ENCODE measurements at places on chromosomes 1 and 21. TPM values are rescaled to one million over a fixed set of nuclear protein-coding genes. Genes with fewer than 3 reads are reported as not detected.

GRCh38 chr1:89518221-89518631 lies 6.4 kb upstream of the LRRC8B start:
- DNase-seq: no peak

GRCh38 chr1:236851871-236852270 lies 56.8 kb downstream of the MTR start:
- DNase-seq: no peak

FCGR3B gene
- total RNA-seq: 1.5 TPM

KRTAP13-2 gene
- not detected for total RNA-seq

NCMAP gene
- total RNA-seq: 0.11 TPM

TCHH gene
- not detected for total RNA-seq

CRP gene
- total RNA-seq: not detected
